ENCODE measurements at places on chromosomes 6 and 20.

- DNase-seq, result no peak
Observed at GRCh38 chr6:170462366-170463020, 90.6 kb downstream of the PSMB1 start.

GRCh38 chr20:15795305-15796019, 777.8 kb downstream of the KIF16B start:
- DNase-seq, result no peak

- DNase-seq, result no peak
Observed at GRCh38 chr6:42168650-42169049, 4.5 kb upstream of the GUCA1A start.

DNA sequence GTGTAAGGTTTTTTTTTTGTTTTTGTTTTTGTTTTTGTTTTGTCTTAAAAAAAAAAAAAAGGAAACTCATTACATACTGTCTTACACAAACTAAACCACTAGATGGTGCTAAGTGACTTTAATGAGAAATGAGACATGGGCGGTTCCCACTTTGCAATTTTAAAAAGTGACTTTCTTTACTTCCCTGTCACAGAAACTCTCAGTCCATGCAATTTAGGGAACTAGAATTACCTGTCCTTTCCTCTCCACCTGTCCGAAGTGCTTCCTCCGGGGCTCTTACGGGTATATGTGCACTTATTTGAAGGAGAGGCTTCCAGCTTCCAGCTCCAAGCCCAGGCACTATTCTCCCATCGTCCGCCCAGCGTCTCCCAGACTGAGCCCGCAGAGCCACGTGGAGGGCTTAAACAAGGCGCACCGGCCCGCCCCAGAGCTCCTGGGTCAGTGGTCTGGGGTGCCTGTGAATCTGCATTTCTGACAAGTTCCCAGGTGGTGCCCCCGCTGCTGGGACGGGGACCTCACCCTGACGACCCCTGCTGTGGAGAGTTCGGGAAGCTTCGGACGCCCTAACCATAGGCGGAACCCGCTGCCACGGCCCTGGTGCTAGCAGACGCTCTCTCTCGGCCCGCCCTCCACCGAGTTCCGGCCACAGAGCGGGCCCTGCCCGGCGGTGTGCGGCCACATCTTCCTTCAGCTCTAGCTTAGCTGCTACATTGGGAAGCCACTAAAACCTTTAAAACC, 26.1 kb downstream of the BFSP1 start:
- DNase-seq, result peak; percentile 34

DNA sequence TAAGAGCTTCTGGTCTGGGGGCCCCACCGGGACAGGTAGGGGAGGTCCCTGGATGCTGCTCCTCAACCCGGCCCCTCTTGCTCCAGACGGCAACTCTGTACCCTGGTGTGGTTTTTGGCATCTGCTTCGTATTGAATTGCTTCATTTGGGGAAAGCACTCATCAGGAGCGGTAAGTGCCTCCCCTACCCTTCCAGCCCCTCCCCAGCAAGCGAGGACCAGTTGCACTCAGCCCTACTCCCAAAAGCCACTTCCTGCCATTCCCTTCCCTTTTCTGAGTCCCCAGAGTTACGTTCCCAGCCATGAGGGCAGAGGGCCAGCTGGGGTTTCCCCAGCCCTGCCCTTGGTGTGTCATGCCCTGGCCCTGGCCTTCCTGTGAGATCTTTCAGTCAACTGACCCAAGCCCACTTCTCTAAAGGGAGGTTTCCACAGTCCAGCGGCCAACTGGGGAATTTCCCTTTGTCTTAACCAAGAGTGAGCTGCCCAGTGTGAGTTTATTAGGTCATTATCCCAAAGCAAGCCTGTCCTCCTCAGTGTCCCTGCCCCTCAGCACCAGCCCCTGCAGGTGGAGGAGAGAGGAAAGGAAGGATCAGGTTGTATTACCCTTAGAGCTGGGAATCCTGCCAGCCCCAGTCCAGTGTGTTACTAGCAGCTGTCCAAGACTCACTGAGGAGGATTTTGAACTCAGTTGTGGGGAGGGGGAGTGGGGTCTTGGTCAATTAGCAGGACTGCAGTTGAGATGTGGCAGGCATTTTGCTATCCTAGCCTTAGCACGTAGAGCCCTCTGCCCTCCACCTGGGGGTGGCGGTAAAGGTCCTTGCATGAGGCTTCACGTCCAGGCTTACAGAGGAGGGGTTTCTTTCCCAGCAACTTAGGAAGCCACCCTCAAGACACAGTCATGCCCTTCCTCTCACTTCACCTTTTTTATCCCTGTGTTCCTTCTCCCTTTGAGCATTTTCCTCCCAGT, 45.8 kb downstream of the TM9SF4 start:
- no peak for DNase-seq

- DNase-seq, result no peak
Observed at GRCh38 chr6:39250507-39250906, 21.2 kb upstream of the KCNK5 start.

DNA sequence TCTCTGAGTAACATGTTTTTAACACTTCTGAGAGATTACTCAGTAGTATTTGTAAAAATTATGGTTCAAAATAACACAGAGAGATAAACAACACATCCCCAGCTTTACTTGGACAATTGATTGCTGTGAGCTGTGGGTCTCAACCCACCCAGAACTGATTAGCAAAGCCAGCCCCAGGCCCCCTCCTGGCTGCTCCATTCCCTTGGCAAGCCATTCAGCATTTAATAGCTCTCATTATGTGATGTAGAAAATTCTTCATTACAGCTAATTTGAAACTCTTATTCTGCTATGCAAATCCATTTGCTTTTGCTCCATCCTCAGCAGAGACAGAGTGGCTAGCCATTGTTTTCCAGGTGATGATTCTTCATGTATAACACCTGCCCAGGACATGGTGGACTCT, 16.6 kb upstream of the SIRT5 start:
- no peak for DNase-seq

- DNase-seq, result no peak
Observed at GRCh38 chr6:19032591-19033295, 645.6 kb downstream of the RNF144B start.

GRCh38 chr20:62732031-62732760, 23.6 kb downstream of the NTSR1 start:
- no peak for DNase-seq

DNA sequence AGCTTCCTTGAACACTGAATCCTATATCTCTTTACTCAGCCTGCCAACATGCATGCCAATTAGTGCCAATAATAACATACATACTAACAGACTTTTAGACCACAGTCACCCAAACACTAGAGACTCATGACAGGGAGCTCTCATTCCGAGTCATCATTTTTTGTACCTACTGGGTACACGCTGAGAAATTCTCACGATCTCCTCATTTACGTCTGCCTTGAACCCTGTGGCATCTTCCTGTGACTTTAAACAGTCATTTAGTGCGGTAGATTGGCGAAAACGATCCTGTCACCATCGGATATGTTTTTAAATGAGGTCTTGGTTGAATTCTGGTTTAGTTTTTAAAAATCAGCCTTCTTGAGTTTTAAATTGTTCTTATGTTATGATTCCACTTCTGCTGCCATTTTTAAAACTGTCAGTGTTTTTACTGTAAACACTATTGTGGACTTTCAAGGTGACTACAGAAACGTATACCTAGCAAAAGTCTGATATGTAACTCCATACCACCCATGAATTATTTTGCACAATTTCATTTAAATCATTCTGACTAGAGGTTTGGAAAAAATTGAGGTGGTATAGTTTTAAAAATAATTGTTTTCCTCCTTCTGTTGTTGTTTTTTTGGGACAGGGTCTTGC, 275.4 kb downstream of the TSHZ2 start:
- no peak for DNase-seq

DNA sequence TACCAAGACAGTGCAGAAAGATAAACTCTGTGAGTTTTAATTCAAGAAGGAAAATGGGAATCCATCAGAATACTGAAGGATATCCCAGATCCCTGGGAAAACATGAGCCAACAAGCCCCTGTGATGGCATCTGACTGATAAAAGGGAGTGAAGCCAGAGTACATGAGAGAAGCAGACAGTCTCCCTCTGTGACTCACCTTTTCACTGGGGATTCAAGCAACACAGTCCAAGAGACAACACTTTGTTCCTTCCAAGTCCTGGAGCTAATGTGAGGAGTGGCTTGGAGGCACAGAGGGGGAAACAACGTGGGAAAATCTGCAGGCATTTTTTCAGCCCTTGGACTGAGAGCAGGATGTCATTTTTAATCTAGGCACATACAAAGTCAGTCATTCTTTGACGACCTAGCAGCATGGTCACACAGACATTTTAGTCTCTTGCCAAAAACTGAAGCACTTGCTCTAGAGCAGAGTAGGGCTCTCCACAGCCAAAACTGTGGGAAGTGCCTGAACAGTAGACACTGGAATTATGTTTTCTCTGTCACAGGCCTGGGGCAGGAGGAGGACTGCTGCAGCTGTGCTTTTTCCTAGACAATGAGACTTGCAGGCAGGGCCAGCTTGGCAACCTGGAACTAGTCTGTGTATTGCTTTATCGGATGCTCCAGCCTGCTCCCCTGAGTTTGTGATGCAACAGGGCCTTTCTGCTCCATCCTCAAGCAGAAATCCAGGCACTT, 465.0 kb upstream of the GJE1 start:
- DNase-seq, result no peak

DNA sequence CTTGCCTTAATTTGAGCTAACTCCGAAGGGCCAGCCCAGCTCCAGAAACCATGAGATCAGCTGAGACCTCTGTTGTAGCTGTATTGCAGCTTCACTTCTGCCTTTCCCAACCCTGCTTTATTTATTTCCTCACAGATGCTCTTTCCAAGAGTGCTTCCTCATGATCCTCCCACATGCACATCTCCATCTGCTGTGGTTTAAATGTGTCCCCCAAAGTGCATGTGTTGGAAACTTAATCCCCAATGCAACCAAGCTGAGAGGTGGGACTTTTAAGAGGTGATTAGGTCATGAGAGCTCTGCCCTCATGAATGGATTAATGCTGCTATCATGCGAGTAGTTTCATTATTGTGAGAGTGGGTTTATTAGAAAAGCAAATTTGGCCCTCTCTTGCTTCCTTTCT, 164.4 kb upstream of the TAB2 start:
- DNase-seq, result no peak

DNA sequence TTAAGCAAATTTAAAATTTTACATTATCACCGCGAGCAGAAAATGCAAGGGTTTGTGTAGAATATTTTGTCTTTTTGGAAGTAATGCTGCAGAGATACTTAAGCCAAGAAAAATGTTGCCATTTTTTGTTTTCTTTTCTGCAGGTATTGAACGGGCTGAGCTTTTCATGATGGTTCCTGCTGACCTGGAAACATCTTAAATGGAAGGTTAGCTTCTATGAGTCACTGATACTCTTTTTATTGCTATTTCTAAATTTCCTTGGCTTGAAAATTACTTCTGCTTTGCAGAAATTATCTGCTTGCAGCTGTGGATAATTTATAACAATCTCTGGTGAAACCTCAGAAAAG, 12.7 kb downstream of the SYTL3 start:
- DNase-seq, result no peak

DNA sequence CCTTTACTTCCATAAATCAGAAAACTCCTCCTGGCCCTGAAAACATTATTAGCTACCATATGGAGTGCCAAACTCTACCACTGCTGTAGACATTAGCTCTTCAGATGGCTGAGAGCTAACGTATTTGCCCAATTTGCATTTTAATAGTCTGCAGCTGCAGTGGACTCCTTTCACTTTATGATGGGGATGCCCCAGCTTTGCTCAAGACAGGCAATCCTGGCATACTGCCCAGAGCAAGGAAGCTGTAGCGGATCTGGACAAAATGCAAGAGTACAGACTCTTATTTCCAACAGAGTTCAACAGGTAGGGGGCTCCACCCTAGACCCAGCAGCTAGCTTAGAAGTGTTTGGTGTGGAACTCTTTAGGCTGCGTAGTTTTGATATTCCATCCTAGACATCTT, 246.7 kb downstream of the FOXC1 start:
- no peak for DNase-seq

DNA sequence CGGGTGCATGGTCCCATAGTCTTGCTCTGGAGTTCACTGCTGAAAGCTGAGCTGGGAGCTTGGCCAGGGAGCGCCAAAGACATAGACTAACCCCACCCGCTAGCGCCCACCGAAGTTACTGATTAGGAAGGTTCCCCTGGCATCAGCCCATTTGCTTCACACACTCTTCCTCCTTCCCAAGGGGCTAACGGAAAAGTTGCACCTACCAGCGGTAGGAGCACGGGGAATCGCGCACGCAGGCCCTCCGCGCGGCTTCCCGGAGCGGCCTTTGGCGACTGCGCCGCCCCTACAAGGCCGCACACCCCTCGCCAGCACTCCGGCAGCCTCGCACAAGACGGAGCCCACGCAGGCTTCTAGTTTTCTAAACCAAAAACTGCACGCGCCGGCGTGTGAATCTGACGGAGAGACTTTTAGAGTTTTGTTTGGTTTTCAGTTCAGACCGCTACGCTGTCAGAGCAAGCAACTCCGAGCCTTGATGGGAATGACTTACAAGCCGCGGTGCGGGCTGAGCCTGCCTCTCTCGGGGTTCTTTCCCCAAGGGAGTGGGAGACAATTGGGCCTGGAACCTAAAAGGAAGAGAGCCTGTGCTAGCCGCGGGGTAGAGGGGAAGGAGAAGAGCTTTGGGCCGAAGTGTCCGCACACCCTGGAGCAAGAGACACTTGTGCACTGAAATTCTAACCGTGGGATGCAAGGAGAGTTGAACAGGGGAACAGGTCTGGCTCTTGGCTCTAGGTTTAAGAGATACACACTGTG, 891 bp upstream of the POU3F2 start:
- no peak for DNase-seq

GRCh38 chr6:140001005-140001404, 626.6 kb upstream of the CITED2 start:
- no peak for DNase-seq

- DNase-seq, result no peak
Observed at GRCh38 chr6:8760951-8761350, 325.6 kb upstream of the SLC35B3 start.

- DNase-seq, result no peak
Observed at GRCh38 chr6:3136292-3137011, 17.9 kb downstream of the BPHL start.
